CD8-positive, alpha-beta memory T cell (primary cell): ENCODE measurements at places on chromosomes 12 and 14. TPM values are rescaled to one million over a fixed set of nuclear protein-coding genes. Genes with fewer than 3 reads are reported as not detected.

DNA sequence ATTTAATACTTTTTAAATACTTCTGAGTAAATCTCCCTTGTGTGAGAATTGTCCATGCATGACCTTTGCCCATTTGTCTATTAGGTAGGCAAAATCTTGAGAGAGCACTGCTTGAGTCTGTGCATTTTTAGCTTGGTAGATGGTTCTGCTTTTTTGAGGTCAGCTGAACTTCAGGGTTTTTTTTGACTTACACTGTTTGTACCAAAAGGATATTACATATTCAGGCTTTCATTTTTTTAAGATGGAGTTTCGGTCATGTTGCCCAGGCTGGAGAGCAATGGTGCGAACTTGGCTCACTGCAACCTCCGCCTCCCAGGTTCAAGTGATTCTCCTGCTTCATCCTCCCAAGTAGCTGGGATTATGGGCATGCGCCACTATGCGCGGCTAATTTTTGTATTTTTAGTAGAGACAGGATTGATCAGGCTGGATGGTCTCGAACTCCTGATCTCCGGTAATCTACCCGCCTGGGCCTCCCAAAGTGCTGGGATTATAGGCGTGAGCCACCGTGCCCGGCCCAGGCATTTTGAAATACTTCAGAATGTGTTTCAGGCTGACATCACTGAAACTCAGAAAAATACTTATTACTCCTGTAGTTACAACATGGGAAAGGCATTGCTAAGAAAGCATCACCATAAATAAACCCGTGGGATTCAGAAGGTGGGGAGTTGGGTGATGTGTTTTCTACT lies 11.1 kb downstream of the RASSF3 start:
- no peak for DNase-seq

DNA sequence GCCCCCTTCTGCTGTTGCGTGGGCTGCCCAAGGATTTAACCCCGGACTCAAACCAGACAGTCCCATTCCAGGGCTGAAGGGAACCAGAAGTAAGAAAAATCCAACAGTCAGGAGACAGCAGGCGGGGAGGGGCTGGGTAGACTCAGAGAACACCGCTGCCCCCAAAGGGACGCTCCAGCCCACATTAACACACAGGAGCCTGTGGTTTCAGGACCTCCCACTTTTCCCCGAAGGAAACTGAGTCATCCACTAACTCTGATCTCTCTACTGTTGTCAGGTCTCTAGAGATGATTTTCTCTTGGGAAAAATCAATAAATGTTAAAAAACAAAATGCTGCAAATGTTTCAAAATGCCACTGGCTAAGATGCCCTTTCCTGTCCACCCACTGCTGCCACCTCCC lies 41.6 kb downstream of the FBXO21 start:
- no peak for DNase-seq

DNA sequence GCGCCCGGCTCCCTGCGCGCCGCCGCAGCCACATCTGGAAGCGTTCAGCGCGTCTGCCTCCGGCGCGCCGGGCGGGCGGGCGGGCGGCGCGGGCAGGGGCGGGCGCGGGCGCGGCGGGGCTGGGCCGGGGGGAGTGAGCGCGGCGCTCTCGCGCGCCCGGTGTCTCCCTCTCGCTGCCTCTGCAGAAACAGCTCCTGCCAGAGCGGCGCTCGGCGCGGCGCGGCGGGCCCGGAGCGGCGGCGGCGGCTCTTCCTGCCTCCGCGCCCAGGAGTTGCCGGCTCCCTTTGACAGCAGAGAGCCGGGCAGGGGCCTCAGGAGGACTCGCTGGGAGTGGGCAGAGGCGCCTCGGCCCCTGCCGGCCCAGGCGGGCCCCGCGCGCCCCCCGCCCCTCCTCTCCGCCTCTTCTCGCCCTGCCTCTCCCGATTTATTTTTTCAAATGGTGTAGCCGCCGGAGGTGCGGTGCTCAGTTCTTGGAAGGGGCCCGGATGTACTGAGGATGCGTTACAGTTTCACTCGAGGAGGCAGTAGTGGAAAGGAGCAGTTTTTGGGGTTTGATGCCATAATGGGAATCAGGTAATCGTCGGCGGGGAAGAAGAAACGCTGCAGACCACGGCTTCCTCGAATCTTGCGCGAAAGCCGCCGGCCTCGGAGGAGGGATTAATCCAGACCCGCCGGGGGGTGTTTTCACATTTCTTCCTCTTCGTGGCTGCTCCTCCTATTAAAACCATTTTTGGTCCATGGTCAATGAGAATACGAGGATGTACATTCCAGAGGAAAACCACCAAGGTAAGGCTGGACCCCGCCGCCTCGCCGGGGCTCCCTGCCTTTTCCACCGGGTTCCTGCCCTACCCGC lies at the start of gene CACNA1C:
Gene CACNA1C (plus strand): TSS at position 162 of the 853 bp plus-strand sequence. CDS start 576 bp downstream, at position 738.
- peak; percentile 22 for DNase-seq

GRCh38 chr12:42985506-42985905 lies 396.0 kb upstream of the PRICKLE1 start:
- no peak for DNase-seq

- no peak for DNase-seq
Measured at GRCh38 chr12:26736563-26737486, 96.2 kb downstream of the ITPR2 start.

The USP30 gene
- total RNA-seq, result 8.4 TPM

DNA sequence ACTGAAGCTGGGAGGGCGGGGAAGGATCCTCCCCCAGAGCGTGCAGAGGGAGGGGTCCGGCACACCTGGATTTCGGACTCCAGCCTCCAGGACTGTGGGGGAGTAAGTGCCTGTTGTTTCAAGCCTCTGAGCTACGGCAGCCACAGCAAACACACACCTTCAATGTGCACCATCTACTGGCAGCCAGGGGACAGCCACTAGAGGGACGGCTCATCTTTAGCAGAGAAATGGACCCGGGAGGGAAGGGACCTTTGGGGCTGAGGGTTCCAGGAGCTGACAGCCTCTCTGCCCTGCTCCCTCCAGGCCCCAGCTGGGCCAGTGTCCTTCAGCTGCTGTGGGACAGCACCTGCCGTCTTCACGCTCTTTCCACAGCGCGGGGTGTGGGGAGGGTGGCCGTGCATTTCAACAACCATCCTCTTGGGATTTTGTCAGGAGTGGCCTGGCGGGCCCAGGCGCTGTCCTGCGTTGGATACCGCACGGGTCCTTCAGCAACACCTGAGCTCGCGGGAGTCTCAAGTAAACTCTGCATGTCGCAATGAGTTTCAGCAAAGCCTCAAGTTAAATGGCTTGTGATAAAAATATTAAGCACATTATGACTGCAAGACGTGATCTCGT lies 209.2 kb upstream of the C14orf180 start:
- DNase-seq, result no peak

DNA sequence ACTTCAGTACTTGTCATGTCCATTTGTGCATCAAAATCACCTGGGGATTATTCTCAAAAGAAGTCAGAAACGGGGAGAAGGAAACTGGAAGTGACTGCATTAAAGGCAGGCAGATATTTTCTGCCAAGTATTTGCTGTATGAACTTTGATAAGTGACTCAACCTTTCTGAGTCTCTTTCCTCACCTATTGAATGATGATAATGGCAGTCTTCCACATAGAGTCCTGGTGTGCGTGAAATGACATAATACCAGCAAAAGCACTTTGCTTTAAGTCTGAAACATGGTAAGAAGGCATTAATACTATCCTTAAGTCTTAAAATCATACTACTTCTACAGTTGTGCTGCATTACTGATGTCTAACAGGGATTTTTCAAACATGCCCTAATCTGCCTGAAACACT lies 278.5 kb downstream of the ADAMTS20 start:
- DNase-seq, result no peak

DNA sequence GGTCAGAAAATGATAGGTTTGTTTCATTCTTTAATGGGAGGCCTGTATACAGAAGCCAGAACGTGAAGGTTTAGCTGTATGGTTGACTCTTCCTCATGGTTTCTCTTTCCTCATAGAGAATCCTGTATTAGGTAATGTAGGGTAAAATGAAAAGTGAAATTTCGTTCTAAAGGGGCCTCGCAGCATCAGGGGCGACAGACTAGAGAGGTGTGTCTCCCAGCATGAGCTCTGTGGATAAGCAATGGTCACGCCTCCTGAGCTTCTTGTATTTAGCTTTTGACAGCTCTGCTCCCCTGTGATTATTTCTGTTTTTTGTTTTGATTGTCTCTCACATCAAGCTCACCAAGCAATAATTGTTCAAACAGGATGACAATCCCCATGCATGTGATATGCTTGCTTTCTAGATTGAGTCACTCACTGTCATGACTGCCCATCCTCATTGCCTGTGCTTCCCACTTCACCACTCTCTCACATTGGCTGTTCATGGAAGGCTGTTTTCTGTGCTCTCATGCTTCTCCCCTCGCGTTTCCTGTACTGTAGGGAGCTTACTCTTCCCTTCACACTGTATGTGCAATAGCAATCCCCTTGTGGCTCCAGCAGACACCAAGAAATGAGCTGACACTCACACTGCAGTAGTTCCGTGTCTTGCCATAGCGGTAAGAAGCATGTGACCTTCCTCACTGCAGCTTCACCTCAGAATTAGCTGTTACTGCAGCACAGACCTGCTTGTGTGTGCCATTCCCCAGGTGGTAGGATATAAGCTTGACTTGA lies 44.0 kb downstream of the RAD52 start:
- DNase-seq, result no peak

DNA sequence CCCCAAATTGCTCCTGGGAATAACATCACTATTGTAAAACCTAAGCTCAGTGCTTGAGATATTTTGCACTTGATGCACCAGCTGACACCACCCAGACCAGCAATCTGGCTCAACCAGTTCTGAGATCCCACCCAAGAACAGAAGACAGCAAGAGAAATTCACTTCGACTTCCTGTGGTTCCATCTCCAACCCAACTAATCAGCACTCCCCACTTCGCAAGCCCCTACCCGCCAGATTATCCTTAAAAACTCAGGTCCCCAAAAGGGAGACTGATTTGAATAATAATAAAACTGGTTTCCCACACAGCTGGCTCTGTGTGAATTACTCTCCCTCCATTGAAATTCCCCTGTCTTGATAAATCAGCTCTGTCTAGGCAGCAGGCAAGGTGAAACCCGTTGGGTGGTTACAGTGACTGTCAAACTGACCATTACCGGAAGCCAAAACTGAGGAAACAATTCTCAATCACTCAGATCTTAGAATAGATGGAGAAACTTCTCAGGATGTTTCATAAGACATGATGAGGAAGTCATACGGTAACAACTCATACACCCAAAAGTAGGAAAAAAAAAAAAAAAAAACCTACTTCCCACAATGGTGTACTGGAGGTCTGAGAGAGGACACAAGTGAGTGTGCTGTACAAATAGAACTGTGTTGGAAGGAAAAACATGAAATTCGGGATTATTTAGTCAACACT lies 92.4 kb downstream of the TMTC1 start:
- DNase-seq, result no peak

DNA sequence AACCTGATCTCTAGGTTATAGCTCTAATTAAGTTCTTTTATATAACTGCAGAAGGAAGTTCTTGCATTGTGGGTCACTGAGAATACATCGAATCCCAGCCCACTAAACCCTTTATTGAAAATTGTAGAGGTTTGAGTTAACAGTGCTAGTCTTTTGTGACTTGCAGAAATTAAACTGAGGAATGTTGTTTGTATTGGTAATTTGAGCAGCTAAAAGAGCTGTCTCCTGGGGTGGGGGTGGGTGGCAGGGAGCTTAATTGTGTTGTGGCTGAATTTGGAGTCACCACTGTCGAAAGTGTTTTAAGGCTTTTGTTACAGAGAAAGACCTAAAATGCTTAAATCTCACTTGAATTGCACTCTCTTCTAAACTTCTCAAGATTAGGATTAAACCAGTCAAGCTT lies 3.2 kb upstream of the COX8C start:
- DNase-seq, result no peak

DNA sequence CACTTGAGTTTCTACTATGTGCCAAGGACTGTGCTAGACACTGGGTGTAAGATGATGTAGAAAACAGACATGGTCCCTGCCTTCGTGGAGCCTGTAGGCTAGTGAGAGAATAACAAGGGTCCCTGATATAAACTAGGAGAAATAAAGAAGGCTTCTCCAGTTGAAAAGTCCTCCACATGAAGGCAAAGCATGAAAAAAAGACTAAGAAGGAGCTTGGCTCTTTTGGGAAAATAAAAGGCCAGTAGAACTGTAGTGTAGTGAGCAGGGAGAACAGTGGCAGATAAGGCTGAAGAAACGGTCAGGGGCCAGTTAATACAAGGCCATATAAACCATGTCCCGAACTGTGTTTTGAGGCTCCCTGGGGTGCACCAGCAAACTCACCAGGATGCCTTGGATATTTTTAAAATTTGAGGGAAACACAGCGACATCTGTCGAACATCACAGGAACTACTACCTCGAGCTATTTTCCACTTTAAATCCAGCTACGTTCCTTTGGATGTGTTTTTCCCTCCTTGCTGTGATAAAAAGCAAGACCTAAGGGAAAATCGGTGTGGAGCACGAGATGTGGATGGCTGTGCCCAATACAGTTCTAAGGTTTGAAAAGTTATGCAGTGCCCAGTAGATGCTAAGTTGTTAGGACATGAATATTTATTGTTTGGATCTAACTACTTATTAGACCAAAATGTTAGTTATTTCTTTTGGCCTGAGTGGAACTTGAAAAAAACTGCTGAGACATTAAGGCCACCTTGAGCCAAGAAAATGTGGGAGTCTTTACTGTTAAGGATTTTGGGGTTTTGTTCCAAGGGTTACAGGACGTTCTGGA lies 8.5 kb upstream of the CFL2 start:
- no peak for DNase-seq

DNA sequence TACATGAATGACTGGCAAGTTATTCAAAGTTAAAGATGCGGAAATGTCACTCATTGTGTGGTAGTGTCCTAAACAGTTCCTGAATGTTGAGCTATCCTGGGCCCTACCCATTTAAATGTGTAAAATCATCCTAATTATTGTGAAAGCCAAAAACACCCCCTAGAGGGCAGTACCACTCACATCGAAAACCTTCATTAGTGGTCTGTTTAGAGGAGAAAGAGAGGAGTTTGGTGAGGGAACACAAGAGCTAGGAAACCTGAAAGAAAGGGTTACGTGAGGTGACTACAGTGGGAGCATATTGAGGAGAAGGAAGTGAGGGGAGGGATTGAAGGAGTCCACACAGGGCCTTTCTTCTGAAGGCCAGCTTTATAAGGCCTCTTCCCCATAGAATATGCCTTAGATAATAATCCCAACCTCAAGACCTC lies 2.5 kb upstream of the TEP1 start:
- peak; percentile 60 for DNase-seq

DNA sequence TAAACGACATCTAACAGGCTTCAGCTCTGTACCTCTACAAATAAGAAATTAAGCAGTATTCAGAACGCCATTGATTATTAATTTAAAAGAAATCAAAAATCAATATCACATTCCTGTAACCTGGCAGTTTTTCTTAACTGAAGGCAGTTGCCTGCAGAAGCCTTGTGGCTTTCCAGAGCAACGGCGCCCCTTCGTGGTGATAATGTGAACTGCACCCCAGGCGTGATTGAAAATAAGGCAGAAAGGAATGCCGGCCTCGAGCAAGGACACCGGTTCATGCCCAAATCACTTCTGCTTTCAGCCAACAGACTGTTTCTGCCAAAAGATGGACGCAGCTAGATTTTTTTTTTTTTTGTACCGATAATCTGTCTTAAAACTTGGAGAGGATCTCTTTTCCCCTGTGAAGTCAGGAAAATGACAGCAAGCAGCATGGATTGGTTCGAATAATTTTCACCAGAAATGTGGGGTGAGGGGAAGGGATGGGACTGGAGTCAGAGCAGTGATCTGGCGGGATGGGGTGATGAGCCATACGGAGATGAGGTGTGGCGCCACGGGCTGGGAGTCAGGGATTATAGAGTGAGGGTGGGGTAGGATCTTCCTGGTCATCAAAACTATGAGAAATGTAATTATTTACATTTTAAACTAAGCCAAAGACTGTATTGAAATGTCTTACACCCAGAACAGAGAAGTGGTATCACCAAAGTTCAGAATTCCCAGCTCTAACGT lies 473.0 kb downstream of the DPF3 start:
- peak; percentile 56 for DNase-seq
